ENCODE measurements at places on chromosomes 3 and 15.

GRCh38 chr15:45458746-45459403 is 63.7 kb downstream of the SLC30A4 start:
- no peaks in the 10 kb centered on the region for H3K36me3 ChIP-seq
- peaks cover 42% of the 10 kb centered on the region for H3K4me1 ChIP-seq
- H3K27me3 ChIP-seq: no peaks in the 10 kb centered on the region
- peak overlapping the region; percentile 47 for H3K4me3 ChIP-seq
- DNase-seq: peak; percentile 90

- peaks cover 37% of the 10 kb centered on the region for H3K27me3 ChIP-seq
- peak; percentile 15 for DNase-seq
- peaks cover 30% of the 10 kb centered on the region for H3K4me1 ChIP-seq
- H3K27ac ChIP-seq: no peak within 1 kb of the TSS
- no peaks in the 10 kb centered on the region for H3K36me3 ChIP-seq
Measured at GRCh38 chr15:76059320-76060117, at the start of gene TMEM266. Gene TMEM266 (plus strand): TSS chr15:76059985. CDS start chr15:76134264, 74,279 bp downstream.

- peak within 1 kb of the TSS; percentile 92 for H3K4me3 ChIP-seq
- DNase-seq: peak; percentile 65
- no peaks in the 10 kb centered on the region for H3K27me3 ChIP-seq
- H3K36me3 ChIP-seq: peaks cover 5% of the 10 kb centered on the region
- peaks cover 30% of the 10 kb centered on the region for H3K4me1 ChIP-seq
Measured at GRCh38 chr15:30991255-30992235, at the start of gene MTMR10. Gene MTMR10 (minus strand): TSS chr15:30991628. CDS start chr15:30991506, 122 bp downstream.

DNA sequence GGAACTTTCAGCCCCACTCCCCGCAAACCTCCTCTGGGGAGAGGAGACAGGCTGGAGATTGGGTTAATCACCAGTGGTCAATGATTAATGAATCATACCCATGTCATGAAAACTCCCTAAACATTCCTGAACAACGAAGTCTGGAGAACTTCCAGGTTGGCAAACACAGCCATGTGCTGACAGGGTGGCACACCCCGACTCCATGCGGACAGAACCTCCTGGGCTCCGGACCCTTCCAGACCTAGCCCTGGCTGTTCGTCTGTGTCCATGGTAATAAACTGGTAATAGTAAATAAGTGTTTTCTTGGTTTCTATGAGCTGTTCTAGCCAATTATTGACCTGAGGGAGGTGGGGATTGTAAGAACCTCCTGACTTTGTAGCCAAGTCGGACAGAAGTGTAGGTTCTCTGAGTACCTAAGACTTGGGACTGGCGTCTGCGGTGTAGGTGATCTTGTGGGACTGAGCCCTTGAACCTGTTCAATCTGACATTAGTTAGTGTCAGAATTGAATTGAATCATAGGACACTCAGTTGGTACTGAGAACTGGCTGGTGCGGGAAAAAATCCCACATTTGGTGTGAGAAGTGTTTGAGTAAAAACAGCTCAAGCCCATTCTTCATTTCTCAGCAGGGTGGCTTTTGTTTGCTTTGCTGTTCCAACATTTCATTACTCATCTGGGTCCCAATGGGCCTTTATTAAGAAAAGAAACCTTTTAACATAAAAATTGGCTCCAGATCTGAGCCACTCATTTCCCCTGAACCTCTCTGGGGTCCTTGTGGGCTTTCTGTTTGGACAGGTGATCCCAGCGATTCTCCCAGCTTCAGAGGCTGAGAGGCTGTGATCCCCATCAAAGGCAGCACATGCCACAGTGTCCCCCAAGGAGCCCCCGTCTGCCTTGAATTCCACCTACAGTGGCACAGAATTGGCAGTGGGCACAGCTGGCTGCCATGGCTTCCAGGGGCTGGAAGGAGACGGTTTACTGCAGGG is 151.0 kb downstream of the TJP1 start:
- H3K36me3 ChIP-seq: no peaks in the 10 kb centered on the region
- DNase-seq: no peak
- peaks cover 33% of the 10 kb centered on the region for H3K27me3 ChIP-seq
- H3K4me1 ChIP-seq: no peaks in the 10 kb centered on the region
- H3K27ac ChIP-seq: no peak overlapping the region
- no peak overlapping the region for H3K4me3 ChIP-seq

DNA sequence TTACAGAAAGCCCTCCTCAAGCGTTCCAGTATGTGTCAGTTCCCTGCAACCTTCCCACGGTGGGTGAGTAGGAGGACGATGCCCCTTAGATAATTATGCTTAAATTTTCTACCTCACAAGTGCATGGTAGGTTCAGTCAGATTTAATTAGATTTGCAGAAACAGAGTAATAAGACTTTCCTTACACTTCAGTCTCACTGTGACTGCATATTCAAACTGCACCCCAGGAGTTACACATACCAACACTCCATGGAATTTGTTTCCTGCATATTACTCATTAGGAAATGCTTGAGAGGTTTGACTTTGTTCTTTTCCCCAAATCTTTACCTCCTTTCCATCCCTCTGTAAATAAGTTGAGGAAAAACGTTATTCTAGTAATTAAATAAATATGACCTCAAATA is 108.8 kb downstream of the ARRDC4 start:
- no peaks in the 10 kb centered on the region for H3K36me3 ChIP-seq
- no peak overlapping the region for H3K4me3 ChIP-seq
- DNase-seq: no peak
- no peaks in the 10 kb centered on the region for H3K4me1 ChIP-seq
- no peak overlapping the region for H3K27ac ChIP-seq

DNA sequence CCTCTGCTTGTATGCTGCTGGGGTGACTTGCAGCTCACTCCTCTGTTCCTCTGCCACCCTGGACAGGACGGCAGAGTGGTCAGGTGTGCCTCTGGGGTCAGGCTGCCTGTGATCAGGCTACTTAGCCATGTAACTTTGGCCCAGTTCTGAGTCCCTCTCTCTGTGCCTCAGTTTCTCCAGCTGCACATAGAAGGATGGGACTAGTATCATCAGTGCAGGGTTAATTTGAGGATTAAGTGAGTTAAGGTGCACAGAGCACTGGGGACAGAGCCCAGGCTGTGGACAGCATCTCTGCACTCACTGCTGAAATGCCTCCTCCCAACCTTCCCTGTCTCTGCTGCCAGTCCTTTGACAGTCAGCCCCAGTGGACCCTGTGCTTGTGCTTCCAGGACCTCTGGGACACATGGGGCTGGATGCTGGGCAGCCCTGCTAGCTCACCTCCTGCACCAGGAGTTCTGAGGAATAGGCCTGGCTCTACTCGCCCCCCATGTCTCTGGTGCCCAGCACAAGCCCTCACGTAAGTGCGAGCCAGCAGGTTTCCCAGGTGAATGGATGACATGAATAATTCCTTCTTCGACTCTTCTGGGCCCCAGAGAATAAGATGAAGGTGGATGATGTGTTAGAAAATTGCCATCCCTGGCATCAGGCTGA is 19.3 kb upstream of the PRR23E start:
- H3K36me3 ChIP-seq: no peaks in the 10 kb centered on the region
- H3K4me3 ChIP-seq: no peak overlapping the region
- H3K27me3 ChIP-seq: peaks cover 21% of the 10 kb centered on the region
- DNase-seq: no peak
- no peaks in the 10 kb centered on the region for H3K4me1 ChIP-seq

- H3K36me3 ChIP-seq: no peaks in the 10 kb centered on the region
- H3K27ac ChIP-seq: no peak overlapping the region
- peaks cover 1% of the 10 kb centered on the region for H3K4me1 ChIP-seq
Measured at GRCh38 chr3:153768561-153769469, 352.4 kb upstream of the ARHGEF26 start.

- H3K27ac ChIP-seq: no peak overlapping the region
- peaks cover 92% of the 10 kb centered on the region for H3K4me1 ChIP-seq
- H3K36me3 ChIP-seq: peaks cover 2% of the 10 kb centered on the region
- no peak overlapping the region for H3K4me3 ChIP-seq
- H3K27me3 ChIP-seq: no peaks in the 10 kb centered on the region
Measured at GRCh38 chr15:98717942-98718341, 69.6 kb downstream of the IGF1R start.

- peaks cover 2% of the 10 kb centered on the region for H3K27me3 ChIP-seq
- no peak overlapping the region for H3K4me3 ChIP-seq
- no peak for DNase-seq
- H3K36me3 ChIP-seq: no peaks in the 10 kb centered on the region
Measured at GRCh38 chr3:127717357-127718244, 44.8 kb downstream of the ABTB1 start.

GRCh38 chr3:195870442-195870841 is 37.9 kb downstream of the TNK2 start:
- no peak overlapping the region for H3K27ac ChIP-seq

GRCh38 chr15:74396445-74397238 is 29.2 kb upstream of the CYP11A1 start:
- H3K36me3 ChIP-seq: no peaks in the 10 kb centered on the region
- DNase-seq: peak; percentile 83
- peaks cover 89% of the 10 kb centered on the region for H3K4me1 ChIP-seq
- H3K27me3 ChIP-seq: no peaks in the 10 kb centered on the region
